Astrocyte (in vitro differentiated cells and primary cell): ENCODE measurements at places on chromosomes 5 and 9. TPM values are rescaled to one million over a fixed set of nuclear protein-coding genes. Genes with fewer than 3 reads are reported as not detected.

DNA sequence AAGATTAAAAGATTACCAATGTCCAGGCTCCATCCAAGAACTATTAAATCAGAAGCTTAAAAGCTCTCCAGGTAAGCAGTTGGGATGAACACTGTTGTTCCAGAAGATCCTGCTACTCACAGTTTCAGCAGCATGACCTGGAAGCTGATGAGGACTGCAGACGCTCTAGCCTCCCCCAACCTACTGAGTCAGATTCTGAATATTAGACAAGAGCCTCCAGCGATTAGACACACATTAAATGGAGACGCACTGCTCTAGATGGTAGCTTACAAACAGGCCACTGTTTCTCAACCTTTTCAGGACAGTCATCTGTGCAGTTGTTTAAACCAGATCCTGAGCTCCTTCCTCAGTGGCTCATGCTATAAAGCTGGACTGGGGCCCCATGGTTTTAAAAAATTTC, 54.3 kb downstream of the MTMR12 start:
- no peak overlapping the region for H3K4me3 ChIP-seq
- no peaks in the 10 kb centered on the region for H3K4me1 ChIP-seq
- H3K27ac ChIP-seq, result no peak overlapping the region
- no peak for DNase-seq
- peaks cover 23% of the 10 kb centered on the region for H3K36me3 ChIP-seq

- DNase-seq, result peak; percentile 27
- H3K4me1 ChIP-seq, result peaks cover 31% of the 10 kb centered on the region
- H3K27me3 ChIP-seq, result no peaks in the 10 kb centered on the region
- H3K36me3 ChIP-seq, result no peaks in the 10 kb centered on the region
Observed at GRCh38 chr9:112069318-112070169, 105.6 kb downstream of the SUSD1 start.

- no peaks in the 10 kb centered on the region for H3K36me3 ChIP-seq
- DNase-seq, result no peak
- H3K27ac ChIP-seq, result no peak overlapping the region
- peaks cover 4% of the 10 kb centered on the region for H3K4me1 ChIP-seq
Observed at GRCh38 chr5:141958546-141959172, 657 bp upstream of the PCDH12 start.

DNA sequence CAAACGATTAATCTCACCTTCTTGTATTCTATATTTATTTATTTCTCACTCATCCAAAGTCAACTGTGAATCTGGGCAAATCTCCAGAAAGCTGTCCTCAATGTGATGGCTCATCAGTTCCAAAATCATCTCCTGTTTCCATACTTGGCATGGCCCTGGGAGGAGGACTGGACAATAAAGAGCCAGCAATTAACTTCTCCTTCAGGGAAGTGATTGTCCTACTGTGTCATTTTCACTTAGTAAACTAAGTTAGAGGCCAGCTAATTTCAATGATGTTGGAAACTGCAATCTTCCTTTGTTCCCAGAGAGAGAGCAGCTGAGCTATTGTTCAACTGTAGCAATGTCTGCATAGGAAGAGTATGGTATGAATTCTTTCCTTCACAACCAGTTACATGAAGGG, 17.5 kb downstream of the CDH12 start:
- no peaks in the 10 kb centered on the region for H3K4me1 ChIP-seq
- no peak overlapping the region for H3K27ac ChIP-seq
- H3K36me3 ChIP-seq, result no peaks in the 10 kb centered on the region
- H3K27me3 ChIP-seq, result no peaks in the 10 kb centered on the region
- H3K4me3 ChIP-seq, result no peak overlapping the region

- H3K27ac ChIP-seq, result no peak overlapping the region
- DNase-seq, result peak; percentile 54
- H3K4me1 ChIP-seq, result peaks cover 9% of the 10 kb centered on the region
- no peaks in the 10 kb centered on the region for H3K36me3 ChIP-seq
- peaks cover 4% of the 10 kb centered on the region for H3K27me3 ChIP-seq
Observed at GRCh38 chr9:84862810-84863287, 193.3 kb downstream of the NTRK2 start.

GRCh38 chr5:108546939-108547338, 165.0 kb upstream of the FBXL17 start:
- no peaks in the 10 kb centered on the region for H3K27me3 ChIP-seq
- H3K27ac ChIP-seq, result no peak overlapping the region
- H3K4me1 ChIP-seq, result no peaks in the 10 kb centered on the region
- H3K4me3 ChIP-seq, result no peak overlapping the region
- DNase-seq, result no peak
- H3K36me3 ChIP-seq, result no peaks in the 10 kb centered on the region

Gene OMD
- total RNA-seq, result not detected in 2 replicates

Gene RLN2
- total RNA-seq, result 0.52 and 0.55 TPM in 2 replicates

Gene TMEM174
- not detected in 2 replicates for total RNA-seq

Gene MLANA
- not detected in 2 replicates for total RNA-seq

Gene C5orf52
- total RNA-seq, result not detected in 2 replicates

Gene GRIA1
- total RNA-seq, result 4.2 and 5.4 TPM in 2 replicates

Gene ST6GALNAC6
- 30.4 and 37.5 TPM in 2 replicates for total RNA-seq
